ENCODE measurements at places on chromosomes 3 and 15.

- no peak for DNase-seq
These were observed 622.8 kb upstream of the ZNF385D start for GRCh38 chr3:22373827-22374226.

DNA sequence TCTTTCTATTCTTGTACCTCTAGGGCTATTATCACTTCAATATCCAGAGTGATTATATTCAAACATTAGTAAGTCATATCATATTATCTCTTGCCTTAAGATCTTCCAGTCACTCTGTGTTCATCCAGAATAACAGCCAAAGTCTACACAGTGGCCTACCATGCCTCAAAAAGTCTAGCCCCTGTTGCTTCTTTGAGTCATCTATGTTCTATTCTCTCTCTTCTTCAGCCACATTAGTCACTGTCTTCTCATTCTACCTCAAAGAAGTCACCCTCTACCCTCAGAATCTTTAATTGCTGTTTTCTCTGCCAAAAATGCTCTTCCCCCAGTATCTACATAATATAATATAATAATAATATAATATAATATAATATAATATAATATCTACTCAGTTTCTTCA lies 356.0 kb downstream of the NLGN1 start:
- no peak for DNase-seq

- no peak for DNase-seq
These were observed 286.9 kb upstream of the PLSCR5 start for GRCh38 chr3:146892041-146892440.

GRCh38 chr3:126116526-126116925 lies 32.6 kb upstream of the SLC41A3 start:
- DNase-seq, result no peak

- no peak for DNase-seq
These were observed 37.0 kb upstream of the GCSAM start for GRCh38 chr3:112170046-112170445.

GRCh38 chr3:142896996-142897395 lies 8.1 kb upstream of the PCOLCE2 start:
- no peak for DNase-seq

DNA sequence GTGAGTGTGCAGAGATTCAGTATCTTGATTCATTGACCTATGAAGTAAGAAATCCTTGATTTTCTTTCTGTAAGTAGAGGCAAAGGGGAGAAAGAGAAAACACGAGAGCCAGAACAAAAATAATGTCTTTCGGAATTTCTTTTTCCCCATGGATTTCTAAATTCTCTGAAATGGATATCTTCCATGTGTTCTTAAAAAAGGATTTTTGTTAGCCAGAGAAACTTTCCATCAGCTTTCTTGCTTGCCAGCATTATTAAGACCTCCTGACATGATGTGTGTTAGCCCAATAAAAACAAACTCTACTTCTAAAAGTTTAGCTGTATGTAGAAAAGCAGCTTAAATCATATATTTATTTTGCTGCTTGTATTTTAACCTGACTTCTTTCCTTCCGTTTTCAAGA lies 122.3 kb upstream of the AADACL2 start:
- no peak for DNase-seq

All from NCI-H187 (cell line).